ENCODE measurements at places on chromosomes 5 and 9. TPM values are rescaled to one million over a fixed set of nuclear protein-coding genes. Genes with fewer than 3 reads are reported as not detected.

UBE2QL1 gene
- polyA plus RNA-seq: 1.1 TPM

PIP5KL1 gene
- 1.2 TPM for polyA plus RNA-seq

JAKMIP2 gene
- polyA plus RNA-seq: 2.6 TPM

RGMB gene
- 4.1 TPM for polyA plus RNA-seq

UNC5A gene
- polyA plus RNA-seq: 0.30 TPM

CCNI2 gene
- polyA plus RNA-seq: 2.5 TPM

DNA sequence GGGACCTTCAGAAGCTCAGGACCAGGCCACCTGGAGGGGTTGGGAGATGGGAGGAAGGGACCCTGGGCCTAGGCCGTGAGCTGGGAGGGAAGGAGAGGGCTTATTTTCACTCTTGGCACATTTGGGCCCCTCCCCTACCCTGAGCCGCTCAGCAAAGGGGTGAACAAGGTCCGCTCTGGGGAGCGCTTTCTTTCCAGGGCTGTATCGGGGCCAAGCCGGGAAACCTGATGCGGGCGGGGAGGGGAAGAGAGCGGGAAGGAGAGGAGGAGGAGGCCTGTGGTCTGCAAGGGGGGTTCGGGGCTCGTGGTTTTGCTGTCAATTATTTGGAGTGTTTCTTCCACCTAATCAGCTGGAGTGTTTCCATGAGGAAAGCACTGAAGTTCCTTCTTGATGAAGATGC lies 62.7 kb upstream of the RXRA start:
- no peaks in the 10 kb centered on the region for H3K27me3 ChIP-seq
- no peak overlapping the region for H3K27ac ChIP-seq
- no peaks in the 10 kb centered on the region for H3K4me1 ChIP-seq
- no peaks in the 10 kb centered on the region for H3K36me3 ChIP-seq
- no peak overlapping the region for H3K4me3 ChIP-seq
- DNase-seq: no peak

DNA sequence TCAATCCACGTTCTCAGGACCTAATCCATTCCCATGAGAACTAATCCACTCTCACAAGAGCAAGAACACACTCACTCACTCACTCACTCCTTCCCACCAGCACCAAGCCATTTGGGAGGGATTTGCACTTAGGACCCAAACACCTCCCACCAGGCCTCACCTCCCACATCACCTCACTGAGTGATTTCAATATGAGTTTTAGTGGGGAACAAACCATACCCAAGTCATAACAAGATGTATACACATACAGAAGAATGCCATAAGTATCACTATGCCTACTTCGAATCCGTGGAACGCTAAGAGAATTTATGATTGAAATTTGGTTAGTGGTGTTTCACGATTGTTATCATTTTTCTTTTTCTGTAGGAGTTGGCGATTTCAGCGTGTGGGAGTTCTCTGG lies 29.3 kb upstream of the CTSL start:
- H3K4me3 ChIP-seq: no peak overlapping the region
- peaks cover under 1% of the 10 kb centered on the region for H3K4me1 ChIP-seq
- H3K27ac ChIP-seq: no peak overlapping the region
